Esophagus muscularis mucosa (tissue), 4 donors: ENCODE measurements at places on chromosomes 1 and 21.
A peak's percentile ranks its signal among the peaks of the same experiment; 100 is the strongest.

DNA sequence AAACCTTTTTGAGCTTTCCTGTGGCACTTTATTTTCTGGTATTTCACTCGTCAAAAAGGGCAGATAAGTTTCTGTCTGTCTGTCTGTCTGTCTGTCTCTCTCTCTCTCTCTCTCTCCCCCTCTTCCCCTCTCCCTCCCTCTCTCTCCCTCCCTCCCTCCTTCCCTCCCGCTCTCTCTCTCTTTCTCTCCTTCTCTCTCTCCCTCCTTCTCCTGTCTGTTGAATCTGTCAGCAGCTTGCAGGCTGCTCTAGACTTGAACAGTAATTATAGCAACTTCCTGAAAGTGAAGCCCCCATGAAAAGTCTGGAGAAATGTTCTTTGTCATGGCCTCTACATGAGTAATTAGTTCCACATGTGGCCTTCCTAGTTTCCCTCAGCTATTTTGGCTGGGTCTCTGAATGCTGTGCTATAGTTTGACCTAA is 275.2 kb upstream of the C1orf105 start:
- peak overlapping the region; percentile 54 for H3K4me3 ChIP-seq
- DNase-seq = no peak
- no peaks in the 10 kb centered on the region for H3K27me3 ChIP-seq
- H3K36me3 ChIP-seq = no peaks in the 10 kb centered on the region
- peak overlapping the region; percentile 88 for H3K27ac ChIP-seq

DNA sequence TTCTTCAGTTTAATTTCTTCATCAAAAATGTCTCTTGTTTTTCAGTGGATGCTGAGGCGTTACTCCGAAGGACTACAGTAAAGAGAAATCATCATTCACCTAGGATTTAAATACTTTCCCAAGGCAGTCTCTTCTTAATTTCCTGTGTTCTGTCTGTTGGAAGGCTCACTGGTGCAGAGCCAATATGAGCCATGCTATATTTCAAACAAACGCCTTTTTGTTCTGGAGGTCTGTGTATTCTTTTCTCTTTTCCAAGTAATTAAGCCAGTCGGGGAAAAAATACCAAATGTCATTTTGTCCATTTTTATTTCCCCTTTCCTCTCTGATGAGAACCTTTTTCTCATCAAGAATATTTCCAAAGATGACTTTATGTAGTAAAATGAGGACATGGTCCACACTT is 206.5 kb downstream of the RWDD3 start:
- no peak overlapping the region for H3K4me3 ChIP-seq
- no peak for DNase-seq
- peaks cover 10% of the 10 kb centered on the region for H3K4me1 ChIP-seq
- H3K36me3 ChIP-seq = no peaks in the 10 kb centered on the region

DNA sequence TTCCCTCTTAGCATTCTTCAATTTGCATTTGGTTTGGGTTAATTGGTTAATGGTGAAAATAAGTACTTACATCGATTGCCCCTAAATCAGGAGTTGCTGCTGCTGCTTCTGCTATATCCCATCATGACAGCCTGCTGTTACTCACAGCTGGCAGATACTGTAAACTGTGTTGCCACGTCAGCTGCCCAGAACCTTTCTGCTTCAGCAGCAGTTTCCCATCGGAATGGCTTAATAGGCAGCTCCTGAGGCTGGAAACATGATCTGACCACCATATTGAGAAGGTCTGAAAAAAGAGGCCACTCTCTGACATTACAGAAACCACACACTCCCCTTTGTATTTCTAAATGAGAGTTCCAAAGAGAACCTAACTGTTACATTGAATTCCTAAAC is 14.3 kb upstream of the SEC16B start:
- peaks cover 9% of the 10 kb centered on the region for H3K4me1 ChIP-seq
- H3K27me3 ChIP-seq = no peaks in the 10 kb centered on the region
- H3K27ac ChIP-seq = no peak overlapping the region
- no peak overlapping the region for H3K4me3 ChIP-seq

DNA sequence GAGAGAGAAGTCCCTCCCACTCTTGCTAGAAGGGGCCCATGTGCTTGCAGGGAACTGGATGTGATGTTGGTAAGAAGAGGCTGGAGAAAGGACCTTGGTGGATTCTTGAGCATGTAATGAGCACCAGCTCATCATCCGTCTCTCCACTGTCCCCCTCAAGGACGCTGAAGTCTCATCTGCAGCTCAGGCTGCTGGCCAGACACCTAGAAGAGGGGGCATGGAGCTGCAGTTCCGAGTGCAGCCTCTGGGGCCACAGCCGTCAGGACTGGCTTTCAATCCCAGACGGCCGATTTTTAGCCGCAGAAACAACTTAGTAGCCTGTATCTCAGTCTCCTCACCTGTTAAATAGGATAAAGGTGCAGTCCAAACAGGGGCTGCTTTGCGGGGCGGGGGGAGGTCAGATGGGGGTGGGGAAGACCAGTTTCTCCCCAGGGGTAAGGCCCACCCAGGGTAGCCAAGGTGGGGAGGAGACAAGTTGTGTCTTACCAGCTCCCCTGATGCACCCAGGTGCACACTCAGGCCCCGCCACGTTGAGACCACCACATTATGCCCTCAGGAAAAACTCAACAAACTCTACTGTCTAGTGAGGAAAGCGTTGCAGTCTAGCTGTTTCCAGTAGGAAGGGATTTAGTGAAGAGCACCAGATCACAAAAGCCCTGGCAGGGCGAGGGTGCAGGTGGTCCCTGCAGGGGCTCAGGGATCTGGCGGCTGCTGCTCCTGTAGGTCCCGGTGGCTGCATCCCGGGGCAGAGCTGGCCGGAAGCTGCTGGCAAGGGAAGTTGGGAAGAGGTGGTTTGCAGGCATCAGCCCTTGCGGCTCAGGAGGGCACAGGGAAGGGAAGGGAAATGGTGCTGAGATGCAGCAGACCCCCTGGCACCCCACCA is 29.5 kb downstream of the LDLRAP1 start:
- peaks cover 19% of the 10 kb centered on the region for H3K4me1 ChIP-seq
- H3K27ac ChIP-seq = no peak overlapping the region
- H3K4me3 ChIP-seq = no peak overlapping the region

- H3K27me3 ChIP-seq = no peaks in the 10 kb centered on the region
- no peaks in the 10 kb centered on the region for H3K36me3 ChIP-seq
- peak overlapping the region; percentile 73 for H3K27ac ChIP-seq
- no peaks in the 10 kb centered on the region for H3K4me1 ChIP-seq
Observed at GRCh38 chr1:61606448-61607312, 118.3 kb downstream of the TM2D1 start.

GRCh38 chr1:40742363-40743061 is 41.1 kb upstream of the KCNQ4 start:
- H3K36me3 ChIP-seq = peaks cover under 1% of the 10 kb centered on the region
- peak overlapping the region; percentile 72 for H3K27ac ChIP-seq
- no peak overlapping the region for H3K4me3 ChIP-seq

GRCh38 chr1:161013488-161014230 is 7.3 kb downstream of the F11R start:
- no peaks in the 10 kb centered on the region for H3K27me3 ChIP-seq
- no peak for DNase-seq
- peak overlapping the region; percentile 3 for H3K4me3 ChIP-seq

- H3K4me1 ChIP-seq = no peaks in the 10 kb centered on the region
- no peaks in the 10 kb centered on the region for H3K27me3 ChIP-seq
- no peak for DNase-seq
- no peak overlapping the region for H3K4me3 ChIP-seq
- peaks cover 11% of the 10 kb centered on the region for H3K36me3 ChIP-seq
Observed at GRCh38 chr1:235424092-235424491, 56.9 kb downstream of the TBCE start.

- H3K36me3 ChIP-seq = no peaks in the 10 kb centered on the region
- H3K27ac ChIP-seq = no peak overlapping the region
- no peak for DNase-seq
- no peaks in the 10 kb centered on the region for H3K27me3 ChIP-seq
- H3K4me1 ChIP-seq = no peaks in the 10 kb centered on the region
- H3K4me3 ChIP-seq = no peak overlapping the region
Observed at GRCh38 chr1:39585933-39586332, 9.3 kb upstream of the PABPC4 start.

DNA sequence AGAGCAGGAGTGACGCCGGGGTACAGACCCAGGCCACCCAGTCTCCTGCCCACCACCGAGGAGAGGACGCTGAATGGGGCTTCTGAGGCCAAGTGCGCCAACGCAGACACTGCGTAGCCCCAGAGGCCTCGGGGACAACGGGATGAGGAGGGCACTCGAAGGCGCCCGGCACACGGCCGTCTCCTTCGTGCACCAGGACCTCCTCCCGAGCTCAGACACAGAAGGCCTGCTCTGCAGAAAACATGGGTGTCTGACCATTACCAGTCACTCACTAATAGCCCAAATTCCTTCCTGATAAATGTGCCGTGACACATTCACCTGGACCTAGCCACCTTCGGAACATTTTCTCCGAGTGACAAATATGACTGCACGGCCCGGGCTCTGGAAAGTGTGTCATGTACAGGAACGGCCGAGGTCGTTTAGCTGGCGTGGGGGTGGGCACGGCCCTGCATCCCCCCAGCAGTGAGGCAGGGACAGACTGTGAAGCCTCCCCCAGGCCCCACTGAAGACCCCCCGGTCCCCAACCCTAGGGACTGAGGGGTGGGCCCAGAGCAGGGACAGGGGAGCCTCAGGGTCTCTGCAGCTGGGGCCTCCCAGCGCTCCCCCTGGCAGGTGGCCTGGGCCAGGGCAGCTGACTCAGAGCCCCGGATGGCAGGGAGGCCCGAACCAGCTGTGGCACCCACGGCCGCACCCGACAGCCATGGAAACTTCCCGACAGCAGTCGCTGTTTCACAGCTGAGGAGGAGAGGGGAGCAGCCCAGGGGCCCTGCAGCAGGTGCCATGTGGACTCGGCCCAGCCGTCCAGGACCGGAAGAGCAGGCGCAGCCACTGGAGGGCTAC is 16.7 kb upstream of the COL6A2 start:
- H3K4me1 ChIP-seq = peaks cover 46% of the 10 kb centered on the region
- peak; percentile 72 for DNase-seq
- no peaks in the 10 kb centered on the region for H3K27me3 ChIP-seq

GRCh38 chr21:45740491-45741357 is 97.2 kb downstream of the PCBP3 start:
- H3K4me1 ChIP-seq = no peaks in the 10 kb centered on the region
- H3K36me3 ChIP-seq = peaks cover 9% of the 10 kb centered on the region
- no peaks in the 10 kb centered on the region for H3K27me3 ChIP-seq
- no peak for DNase-seq

- peaks cover 7% of the 10 kb centered on the region for H3K4me1 ChIP-seq
- no peaks in the 10 kb centered on the region for H3K36me3 ChIP-seq
- no peak overlapping the region for H3K4me3 ChIP-seq
- H3K27ac ChIP-seq = no peak overlapping the region
- no peaks in the 10 kb centered on the region for H3K27me3 ChIP-seq
Observed at GRCh38 chr1:68270951-68271350, 38.6 kb upstream of the WLS start.

DNA sequence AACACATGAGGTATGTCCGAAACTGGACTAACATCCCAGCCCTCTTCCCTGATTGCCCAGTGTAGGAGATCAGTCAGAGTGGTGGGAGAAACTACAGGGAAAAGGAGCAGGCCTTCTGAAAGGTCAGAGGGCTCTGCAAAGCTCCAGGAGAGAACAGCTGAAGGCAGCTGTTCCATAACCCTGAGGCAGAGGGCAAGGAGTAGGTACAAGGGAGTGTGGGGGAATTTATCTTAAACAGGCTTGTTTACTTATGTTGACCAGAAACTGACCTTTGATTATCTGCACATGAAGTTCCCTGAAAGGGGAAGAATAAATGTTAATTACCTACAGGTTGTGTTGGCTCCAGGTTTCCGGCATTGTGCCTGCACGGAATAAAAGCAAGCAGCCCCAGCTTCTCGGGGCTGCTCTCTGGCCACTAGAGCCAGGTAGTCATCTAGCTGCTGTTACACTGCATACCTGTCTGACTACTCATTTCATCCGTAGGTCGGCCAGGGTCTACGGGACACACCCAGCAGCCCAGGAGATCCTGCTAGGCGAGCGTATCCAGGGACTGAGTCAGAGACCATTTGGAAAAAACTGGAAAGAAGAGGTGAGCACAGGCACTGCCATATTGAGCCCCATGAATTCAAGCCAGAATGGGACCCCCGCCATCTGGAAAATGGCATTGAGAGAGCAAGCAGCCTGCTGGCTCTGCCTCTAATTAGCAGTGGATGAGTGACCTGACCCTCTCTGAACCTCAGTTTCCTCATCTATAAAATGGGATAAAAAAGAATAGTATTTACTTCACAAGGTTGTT is 14.9 kb upstream of the PAQR7 start:
- no peaks in the 10 kb centered on the region for H3K36me3 ChIP-seq
- H3K4me1 ChIP-seq = peaks cover 28% of the 10 kb centered on the region
- no peaks in the 10 kb centered on the region for H3K27me3 ChIP-seq

DNA sequence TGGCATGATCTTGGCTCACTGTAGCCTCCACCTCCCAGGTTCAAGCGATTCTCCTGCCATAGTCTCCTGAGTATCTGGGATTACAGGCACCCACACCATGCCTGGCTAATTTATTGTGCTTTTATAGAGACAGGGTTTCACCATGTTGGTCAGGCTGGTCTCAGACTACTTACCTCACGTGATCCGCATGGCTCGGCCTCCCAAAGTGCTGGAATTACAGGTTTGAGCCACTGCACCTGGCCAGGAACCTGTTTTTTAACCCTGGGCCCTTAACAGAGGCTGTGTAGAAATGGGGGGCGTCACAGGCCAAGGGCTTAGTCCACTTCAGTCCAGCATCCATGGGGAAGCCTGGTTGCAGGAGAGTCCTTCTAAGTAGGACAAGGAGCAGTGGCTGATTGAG is 9.3 kb downstream of the FBLIM1 start:
- H3K36me3 ChIP-seq = peaks cover 71% of the 10 kb centered on the region
- DNase-seq = no peak
- H3K27ac ChIP-seq = no peak overlapping the region
- H3K4me1 ChIP-seq = peaks cover 5% of the 10 kb centered on the region

GRCh38 chr1:225113265-225113664 is 183.8 kb downstream of the DNAH14 start:
- H3K36me3 ChIP-seq = no peaks in the 10 kb centered on the region
- H3K4me1 ChIP-seq = no peaks in the 10 kb centered on the region
- no peak overlapping the region for H3K4me3 ChIP-seq
- no peaks in the 10 kb centered on the region for H3K27me3 ChIP-seq
- no peak overlapping the region for H3K27ac ChIP-seq

GRCh38 chr1:208127792-208128529 is 116.2 kb downstream of the PLXNA2 start:
- peaks cover 34% of the 10 kb centered on the region for H3K4me1 ChIP-seq
- peak overlapping the region; percentile 40 for H3K27ac ChIP-seq
- no peaks in the 10 kb centered on the region for H3K27me3 ChIP-seq
- no peaks in the 10 kb centered on the region for H3K36me3 ChIP-seq
- no peak for DNase-seq
